M059J (cell line): ENCODE measurements at places on chromosomes 6 and 20. TPM values are rescaled to one million over a fixed set of nuclear protein-coding genes. Genes with fewer than 3 reads are reported as not detected.

GRCh38 chr6:157773248-157773773, 49.7 kb upstream of the SNX9 start:
- peak; percentile 25 for DNase-seq

DNA sequence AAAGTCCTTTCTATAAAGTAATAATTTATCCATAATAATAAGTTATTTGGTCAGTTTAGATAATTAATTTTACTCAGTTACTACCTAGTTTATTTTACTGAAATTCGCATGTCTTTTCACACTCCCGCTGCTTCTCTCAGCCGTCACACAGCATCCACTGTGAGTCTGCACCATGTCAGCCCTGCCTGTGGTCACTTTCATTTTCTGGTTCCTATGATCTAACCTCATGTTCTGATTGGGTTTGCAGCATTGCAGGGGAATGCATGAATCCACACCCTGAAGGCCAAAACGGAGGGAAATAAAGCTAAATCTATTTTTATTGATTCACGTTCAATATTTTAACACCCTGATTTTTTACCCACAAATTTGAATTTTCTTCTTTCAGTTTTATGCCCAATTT, 47.4 kb downstream of the PDE10A start:
- peak; percentile 31 for DNase-seq

DNA sequence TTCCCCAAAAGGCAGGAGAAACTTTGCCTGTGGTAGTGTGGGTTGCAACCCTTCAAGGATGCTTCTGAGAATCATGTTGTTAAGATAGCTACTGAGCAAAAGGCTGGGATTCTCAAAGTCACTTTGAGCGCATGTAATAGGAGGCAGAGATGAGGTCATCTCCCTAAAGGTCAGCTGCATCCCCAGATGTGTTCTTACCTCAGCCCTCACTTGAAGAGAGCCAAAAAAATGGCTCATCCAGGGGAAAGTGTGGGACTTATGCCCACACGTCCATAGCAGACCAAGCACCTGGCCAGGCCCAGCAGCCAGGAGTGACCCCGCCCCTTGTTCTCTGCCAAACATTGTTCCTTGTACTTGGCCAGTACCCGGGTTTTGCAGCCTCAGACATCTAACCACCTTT, 187.0 kb upstream of the BMP2 start:
- no peak for DNase-seq

DNA sequence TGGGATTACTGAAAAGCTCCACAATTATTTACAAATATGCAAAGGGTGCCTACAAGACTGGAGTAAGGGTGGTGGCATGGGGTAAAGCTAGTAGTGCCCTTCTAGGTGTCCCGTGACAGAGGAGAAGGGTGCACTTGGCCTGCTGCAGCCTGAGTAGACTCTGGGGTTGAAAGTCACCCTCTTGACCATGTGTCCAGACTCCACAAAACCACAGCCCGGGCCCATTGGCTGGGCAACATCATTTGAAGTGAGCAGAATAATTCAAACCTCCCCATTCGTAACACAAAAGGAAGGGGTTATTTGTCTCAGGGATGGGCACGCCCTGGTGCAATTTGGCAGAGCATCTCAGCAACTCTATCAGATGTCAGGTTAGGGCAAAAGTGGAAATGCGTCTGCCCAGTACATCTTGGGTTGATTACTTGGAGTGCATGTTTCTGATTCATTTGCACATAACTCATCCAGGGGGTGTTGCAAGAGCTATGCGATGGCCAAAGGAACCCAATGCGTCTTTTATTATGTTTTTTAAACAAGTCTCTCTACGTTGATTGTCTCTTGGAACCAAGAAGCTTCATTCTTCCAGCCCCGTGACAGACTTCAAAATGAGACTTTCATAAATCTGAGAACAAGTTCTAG, 56.7 kb downstream of the ISM1 start:
- DNase-seq, result no peak

DNA sequence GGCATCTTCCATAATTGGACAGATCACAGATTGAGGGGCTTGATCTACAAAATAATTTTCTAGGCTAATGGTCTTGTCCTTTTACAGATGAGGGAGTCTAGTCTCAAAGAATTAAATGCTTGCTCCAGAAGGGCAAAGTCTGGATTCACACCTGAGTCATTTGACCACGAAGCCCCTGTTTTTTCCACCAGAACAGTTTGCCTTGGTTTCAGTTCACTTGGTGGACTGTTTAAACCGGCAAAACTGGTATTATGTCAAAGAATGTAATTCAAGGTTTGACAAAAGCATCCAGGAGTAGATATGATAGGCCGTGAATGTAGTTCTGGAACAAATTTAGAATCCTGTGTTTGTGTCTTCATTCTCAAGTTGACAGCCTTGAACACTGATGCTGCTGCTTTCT, 3.3 kb downstream of the MYO6 start:
- peak; percentile 59 for DNase-seq

DNA sequence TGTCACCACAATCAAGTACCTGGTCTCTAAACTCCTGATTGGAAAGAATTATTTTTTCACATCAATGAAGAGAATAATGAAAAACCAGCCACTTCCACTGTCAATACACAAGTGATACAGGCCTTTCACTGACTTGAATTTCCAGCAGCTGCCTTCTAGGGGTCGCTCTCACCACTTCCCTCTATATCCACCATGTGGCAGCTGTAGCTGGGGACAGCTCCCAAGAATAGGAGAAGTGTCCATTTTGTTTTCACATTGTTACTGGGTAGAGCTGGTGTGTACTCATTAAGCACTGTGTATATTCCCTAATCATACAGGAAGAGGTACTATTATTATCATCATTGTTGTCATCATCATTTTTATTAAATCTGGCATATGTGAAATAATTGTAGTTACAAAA, 438.4 kb upstream of the SPTLC3 start:
- DNase-seq, result peak; percentile 34

GRCh38 chr6:163986313-163986712, 571.8 kb downstream of the QKI start:
- DNase-seq, result peak; percentile 83

- no peak for DNase-seq
Observed at GRCh38 chr20:48772183-48772976, 55.4 kb downstream of the PREX1 start.

The PLA2G7 gene
- 0.20 and 0.57 TPM in 2 replicates for total RNA-seq

The RSPH4A gene
- total RNA-seq, result 0.10 TPM in 1 of 2 replicates, not detected in the other

The GFOD1 gene
- 4.3 and 4.7 TPM in 2 replicates for total RNA-seq

The KCNK15 gene
- total RNA-seq, result not detected in 2 replicates
